ENCODE measurements at places on chromosomes 2 and 18.
A peak's percentile ranks its signal among the peaks of the same experiment; 100 is the strongest.

DNA sequence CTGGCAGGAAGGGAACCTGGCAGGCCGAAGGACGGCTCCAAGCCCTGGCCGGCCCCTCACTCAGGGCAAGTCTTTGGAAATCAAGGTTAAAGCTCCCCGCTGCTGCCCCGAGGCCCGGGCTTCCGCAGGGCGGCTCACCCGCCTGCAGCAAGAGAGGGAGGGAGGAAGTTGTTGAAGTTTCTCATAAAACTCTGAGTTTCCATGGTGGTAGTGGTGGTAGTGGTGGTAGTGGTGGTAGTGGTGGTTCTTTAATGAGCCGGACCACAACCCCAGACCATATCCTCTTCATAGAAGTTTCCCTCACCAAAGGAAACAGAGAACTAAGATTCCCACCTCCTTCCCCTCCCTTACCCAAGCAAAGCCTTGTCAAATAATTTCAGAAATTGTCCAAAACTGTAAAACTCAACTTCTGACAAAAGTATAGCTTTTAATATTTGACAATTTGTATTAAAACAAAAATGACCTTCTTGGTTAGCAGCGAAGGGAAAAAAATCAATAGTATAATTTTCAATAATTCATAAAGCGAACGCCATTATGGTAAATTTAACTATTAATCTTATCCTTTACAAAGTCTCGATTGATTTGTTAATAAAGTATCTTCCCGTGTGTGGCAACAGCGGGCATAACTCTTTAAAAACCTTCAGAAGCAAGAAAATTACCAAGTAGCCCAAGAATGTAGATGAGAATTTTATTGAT lies 1.5 kb upstream of the HOXD10 start:
- DNase-seq = no peak

GRCh38 chr2:134244587-134244986 lies 9.3 kb upstream of the MGAT5 start:
- DNase-seq = no peak

DNA sequence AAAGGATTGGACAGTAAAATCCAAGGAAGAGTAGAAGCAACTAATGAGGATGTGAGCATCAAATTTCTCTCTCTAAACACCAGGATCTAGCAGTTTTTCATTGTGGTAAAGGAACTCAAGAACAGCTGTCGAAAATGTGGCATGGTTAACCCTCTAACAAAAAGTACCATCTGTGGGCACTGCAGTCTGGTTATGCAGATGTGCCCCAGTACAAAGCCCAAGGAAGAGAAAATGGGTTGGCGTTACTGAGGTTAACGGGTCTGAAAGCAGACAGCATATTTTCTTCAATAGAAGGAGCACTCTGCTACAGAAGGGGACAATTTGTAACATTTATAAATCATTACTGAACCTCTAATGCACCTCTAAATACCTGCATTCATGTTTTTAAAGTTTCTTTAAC lies 253.0 kb upstream of the HNRNPA3 start:
- no peak for DNase-seq

DNA sequence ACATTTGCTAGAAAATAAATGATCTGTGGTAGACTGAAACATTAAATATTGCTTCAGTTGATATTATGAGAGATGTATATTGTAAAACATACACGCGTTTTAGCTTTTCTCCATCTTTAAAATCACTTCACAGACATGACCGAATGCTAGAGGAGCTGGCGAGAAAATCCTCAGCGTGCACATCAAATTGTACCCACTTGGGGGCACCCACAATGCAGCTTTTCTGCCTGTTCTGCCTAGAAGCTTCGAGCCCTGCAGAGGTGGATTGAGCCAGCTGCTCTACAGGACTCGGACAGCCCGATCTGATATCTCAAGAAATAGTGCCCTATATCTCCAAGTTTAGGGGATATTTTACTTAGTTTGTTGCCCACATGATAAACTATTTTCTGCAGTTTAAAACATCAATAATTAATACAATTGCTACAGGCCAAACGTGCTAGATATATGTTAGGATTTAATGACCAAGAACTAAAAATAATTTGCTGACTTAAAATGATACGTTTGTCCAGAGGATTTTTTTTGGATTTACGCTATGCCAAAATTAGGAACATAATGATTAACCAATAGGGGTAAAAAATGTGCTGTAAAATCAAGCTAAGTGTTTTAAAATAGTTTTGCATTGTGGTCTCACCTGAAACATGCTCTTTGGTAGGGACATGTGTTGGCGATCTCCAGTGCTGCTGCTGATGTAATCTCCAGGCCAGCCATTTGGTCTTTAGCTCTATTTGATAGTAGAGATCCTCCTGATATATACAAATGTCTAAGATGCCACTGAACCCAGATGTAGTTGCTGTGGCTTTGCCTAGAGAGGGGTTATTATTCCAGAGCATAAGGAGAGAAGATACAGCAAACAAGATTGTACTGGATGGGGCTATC lies 22.3 kb upstream of the ATP5MC3 start:
- DNase-seq = peak; percentile 57

DNA sequence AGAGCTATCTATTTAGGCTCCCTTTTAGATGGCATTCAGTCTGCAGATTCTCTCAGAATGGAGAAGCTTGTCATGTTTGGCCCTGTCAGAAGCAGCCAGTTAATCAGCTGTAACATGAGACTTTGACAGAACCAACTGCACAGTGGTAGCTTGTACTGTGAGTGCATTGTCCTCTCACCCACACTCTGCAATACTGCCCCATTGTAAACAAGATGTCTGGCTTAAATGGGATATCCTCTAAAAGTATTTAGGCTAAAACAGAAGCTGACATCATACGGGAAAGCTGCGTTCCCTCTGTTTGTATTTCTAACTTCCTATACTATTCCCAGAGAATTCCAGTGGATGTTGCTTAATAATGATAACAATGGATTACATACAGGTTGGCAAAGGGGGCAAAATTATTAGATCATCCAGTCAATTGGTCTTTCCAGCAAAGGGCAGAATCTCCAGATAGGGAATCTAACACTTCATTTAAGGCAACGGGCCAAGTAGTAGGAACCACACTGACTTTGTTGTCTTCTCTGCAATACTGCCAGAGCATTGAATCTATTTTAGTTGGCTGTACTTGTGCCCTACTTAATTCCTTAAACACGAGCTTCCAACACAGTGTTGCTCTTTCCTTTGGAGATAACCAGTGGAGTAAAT lies 15.4 kb upstream of the STAT4 start:
- peak; percentile 69 for DNase-seq

- no peak for DNase-seq
Observed at GRCh38 chr2:71538656-71539265, 85.4 kb downstream of the DYSF start.

- DNase-seq = no peak
Observed at GRCh38 chr2:189128970-189129369, 50.6 kb downstream of the COL5A2 start.

- DNase-seq = no peak
Observed at GRCh38 chr2:226739545-226740030, 60.0 kb downstream of the IRS1 start.

GRCh38 chr2:217299590-217299989 lies 439.7 kb upstream of the TNP1 start:
- no peak for DNase-seq

- DNase-seq = no peak
Observed at GRCh38 chr2:42959234-42960001, 167.0 kb upstream of the HAAO start.

DNA sequence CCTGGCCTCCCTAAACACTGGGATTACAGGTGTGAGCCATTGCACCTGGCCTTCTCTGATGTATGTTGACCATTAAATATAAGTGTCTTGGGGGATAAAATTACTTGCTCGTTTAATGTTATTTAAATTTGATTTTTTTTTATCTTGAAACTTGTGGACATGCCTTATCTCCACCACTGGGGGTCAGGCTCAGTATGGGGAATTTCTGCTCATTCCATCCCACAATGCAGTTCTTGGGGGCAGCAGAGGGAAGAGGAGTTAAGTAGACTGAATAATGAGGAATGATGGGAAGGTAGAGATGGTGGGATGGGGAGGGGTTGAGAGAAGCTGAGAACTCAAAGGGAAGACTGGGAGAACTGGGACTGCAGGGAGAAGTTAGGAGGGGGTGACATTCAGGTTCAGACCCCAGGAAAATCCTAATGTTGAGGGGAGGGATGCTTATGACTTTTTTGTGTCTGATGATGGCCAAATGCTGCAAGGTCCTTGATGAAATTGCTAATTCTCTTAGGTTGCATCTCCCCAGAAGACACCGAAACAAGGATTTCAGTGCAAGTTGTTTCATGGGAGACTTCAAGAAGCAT lies 174.2 kb downstream of the MIB1 start:
- DNase-seq = no peak

- no peak for DNase-seq
Observed at GRCh38 chr2:161418715-161419637, 2.9 kb downstream of the TBR1 start.

GRCh38 chr2:159131914-159132281 lies 154.6 kb downstream of the WDSUB1 start:
- DNase-seq = no peak

GRCh38 chr2:157194097-157194688 lies 63.3 kb upstream of the GALNT5 start:
- peak; percentile 62 for DNase-seq

- no peak for DNase-seq
Observed at GRCh38 chr2:127407661-127408003, 10.6 kb upstream of the PROC start.

- DNase-seq = no peak
Observed at GRCh38 chr2:105262651-105263091, 21.1 kb downstream of the GPR45 start.

DNA sequence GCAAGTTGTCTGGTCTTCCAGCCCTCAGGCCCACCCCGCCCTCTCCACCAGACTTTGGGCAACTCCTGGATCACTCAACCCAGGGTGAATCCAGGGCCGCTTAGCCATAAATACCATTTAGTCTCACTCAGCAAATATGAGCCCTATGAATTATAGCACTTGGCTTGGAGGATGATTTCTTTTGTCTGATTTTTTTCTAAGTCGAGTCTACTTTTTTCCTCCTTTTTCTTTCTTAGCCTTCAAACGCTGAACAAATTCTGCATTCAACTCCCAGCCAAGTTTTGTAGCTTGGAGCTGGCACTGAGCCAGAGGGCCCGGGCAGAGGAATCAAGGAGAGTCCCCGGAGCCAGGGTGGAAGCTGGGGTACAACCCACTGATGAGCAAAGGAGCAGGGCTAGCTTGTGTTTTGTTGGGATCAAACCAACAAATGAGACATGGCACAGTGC lies 48.7 kb downstream of the SERTAD2 start:
- DNase-seq = no peak

DNA sequence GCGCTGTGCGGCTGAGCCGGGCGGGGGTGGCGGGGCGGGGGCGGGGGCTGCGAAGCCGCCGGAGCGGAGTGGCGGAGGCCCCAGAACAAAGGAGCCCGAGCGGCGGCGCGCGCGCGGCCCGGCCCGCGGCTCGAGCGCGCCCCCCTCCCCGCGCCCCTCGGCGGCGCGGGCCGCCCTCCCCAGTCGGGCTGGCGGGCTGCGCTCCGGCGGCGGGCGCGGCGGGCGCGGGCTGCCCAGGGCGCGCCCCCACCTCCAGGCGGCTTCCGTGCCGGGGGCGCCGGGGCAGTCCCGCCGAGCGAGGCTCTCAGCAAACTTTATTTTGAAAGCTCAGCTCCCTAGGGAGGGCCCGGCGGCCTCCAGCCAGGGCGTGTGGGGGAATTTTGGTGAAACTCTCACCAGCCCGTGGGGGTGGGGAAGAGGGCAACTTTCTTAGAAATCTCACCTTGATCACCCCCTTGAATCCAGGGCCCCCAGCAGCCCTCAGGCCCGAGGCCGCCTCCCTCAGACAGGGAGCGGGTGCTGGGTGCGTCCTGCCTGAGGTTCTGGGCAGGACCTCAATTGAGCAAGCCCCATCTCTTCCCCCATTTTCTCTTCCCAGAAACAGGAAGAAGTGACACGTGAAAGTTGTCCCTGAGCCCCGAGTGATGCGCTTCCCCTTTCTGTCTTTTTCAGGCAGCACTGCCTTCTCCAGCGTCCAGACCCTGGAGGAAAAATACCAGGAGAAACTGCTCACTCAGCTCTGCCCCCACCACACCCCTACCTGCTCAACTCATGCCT lies 786 bp downstream of the TET3 start:
- peak; percentile 56 for DNase-seq

DNA sequence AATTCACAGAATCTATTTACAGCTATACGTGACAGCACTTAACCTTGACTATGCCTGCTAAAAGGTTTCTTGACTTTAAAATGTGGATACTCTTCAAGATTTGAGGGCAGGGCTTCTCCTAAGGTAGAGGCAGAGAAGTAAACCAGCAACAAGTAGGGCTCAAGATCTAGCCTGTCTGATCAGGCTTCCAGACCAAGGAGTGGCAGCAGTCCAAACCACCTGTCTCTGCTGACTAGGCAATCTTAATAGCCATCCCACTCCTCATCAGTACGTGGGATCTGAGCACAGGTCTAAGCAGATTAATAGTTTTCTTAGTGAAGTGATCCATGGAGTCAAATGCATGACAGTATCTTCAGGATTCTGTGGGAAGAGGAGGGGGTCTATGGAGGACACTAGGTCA lies 100.4 kb downstream of the GPD2 start:
- no peak for DNase-seq

GRCh38 chr2:234158812-234159211 lies 108.3 kb downstream of the SPP2 start:
- DNase-seq = no peak

- DNase-seq = no peak
Observed at GRCh38 chr2:230682546-230682945, 30.1 kb upstream of the CAB39 start.

GRCh38 chr18:23194997-23195957 lies 60.0 kb downstream of the CABLES1 start:
- no peak for DNase-seq

DNA sequence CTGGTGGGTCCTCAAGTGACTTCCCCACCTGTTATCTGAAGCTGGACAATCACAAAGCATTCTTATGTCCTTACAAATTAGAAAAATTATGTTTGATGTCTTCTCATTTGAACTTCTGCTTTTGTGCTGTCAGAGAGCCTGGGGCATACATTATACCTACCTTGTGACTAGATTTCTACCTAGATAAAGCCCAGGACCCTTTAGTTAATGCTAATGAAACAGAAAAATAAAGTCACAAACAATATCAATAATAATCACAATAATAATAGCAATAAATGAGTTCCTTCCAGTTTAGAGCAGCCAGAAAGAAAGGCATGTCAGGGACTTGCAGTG lies 456.4 kb downstream of the SETBP1 start:
- no peak for DNase-seq

GRCh38 chr18:12750076-12750714 lies 47.4 kb downstream of the PSMG2 start:
- no peak for DNase-seq

DNA sequence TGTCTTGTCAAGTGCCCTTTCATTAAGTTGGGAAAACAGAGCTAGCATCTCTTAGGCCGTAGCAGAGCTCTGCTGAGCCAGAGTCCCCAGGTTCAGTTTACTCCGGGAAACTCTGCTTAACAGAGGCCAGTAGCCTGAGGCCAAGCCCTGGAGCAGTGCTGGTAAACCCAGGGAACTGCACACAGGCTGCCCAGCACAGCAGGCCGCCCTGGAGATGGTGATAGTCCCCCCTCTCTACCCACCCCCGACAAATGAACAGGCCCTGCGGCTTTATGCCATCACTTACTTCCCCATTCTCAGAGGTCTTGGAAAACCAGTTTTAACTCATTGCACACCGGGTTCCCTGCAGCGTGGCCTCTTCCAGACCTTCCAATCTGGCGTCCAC lies 3.5 kb downstream of the CNNM4 start:
- no peak for DNase-seq

Data from NCI-H345 (cell line).